ENCODE measurements at places on chromosomes 7 and 10. TPM values are rescaled to one million over a fixed set of nuclear protein-coding genes. Genes with fewer than 3 reads are reported as not detected.

DNA sequence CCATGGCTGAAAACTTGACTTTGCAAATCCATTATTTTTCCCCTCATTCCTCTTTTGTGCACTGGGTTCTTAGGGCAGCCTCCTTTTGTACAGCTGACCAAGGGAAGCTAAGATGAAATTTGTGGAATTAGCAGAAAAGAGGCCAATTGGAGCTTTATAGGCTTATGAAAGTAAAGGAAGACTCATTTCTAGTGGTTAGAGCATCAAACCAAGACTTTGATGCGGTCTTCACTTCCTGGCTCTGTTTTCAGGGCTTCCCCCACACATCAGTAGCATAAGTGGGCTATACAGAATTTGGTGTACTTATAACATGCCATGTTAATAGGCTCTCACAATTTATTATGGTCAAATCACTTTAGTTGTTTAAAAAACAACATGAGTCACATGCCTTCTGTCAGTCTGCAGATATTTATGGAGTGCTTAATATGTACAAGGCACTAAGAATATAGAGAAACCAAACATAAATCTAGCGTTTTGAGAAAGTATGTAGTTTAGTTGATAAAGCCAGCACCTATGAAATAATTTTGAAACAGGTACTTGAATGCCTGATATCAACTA is 5.7 kb downstream of the AUTS2 start:
- DNase-seq: no peak

DNA sequence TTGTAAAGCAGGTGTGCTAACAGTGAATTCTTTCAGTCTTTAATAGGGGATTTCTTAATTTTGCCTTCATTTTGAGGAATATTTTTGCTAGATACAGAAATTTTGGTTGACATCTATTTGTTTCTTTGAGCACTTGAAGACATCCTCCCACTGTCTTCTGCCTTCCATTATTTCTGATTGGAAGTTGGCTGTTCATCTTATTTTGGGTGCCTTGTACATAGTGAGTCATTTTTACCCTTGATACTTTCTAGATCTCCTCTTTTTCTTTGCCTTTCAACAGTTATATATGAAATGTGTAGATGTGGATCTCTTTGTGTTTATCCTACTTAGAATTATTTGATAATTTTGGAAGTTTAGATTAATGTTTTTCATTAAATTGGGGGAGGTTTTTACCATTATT is 631.0 kb downstream of the AUTS2 start:
- no peak for DNase-seq

DNA sequence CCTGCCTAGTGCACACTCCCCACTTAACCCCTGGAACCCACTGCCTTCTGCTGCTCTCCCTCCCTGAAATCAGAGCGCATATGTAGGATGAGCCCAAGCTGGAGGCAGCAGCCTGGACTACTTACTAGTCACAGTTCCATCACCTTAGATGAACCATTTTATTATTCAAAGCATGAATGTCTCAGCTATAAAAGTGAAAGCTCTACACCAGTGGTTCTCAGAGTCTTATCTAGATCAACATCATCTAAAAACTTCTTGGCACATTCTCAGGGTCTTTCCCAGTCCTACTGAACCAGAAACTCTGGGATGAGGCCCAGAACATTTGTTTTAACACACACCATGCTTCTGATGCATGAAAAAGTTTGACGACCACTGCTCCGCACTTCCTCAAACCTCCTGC is 100.3 kb upstream of the ANK3 start:
- DNase-seq: no peak

Gene CABCOCO1
- total RNA-seq: 0.55 TPM

GRCh38 chr7:68505721-68506120 is 1092.6 kb upstream of the AUTS2 start:
- no peak for DNase-seq

- no peak for DNase-seq
These were observed 157.4 kb downstream of the ARID5B start for GRCh38 chr10:62058896-62059216.
